NCI-H1694 treated with DMSO at 0.1 percent for 48 hours (cell line): ENCODE measurements at places on chromosomes 12 and 14.

DNA sequence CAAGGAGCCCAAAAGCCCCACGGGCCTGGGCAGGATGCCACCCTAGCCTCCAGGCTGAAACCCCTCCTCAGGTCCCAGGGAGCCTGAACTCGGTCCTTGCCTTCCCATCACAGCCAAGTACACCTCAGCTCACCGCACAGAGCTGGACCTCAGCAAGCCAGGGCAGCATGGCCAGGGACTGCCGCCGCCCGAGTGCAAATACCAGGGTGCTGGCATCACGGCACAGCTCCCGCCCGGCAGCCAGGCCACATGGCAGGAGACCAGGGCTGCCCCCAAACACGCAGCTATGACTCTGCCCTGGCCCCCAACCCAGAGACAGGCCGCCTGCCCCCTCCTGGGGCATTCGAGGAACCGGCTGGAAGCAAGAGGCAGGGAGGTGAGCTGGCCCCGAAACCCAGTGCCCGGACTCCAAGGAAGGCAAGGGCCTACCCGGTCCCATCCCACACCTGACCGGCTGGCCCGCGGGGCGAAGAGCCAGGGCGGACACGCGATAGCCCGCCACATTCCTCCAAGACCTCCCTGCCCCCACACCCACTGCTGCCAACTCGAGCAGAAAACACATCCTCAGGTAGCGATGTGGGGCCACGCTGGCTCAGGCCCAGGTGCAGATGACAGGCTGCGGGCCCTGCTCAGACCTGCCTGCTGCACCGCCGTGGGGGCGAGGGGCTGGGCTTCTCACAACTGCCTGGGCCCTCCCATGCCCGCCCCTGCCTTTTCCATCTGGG, 2.7 kb downstream of the JAG2 start:
- DNase-seq: peak; percentile 34

DNA sequence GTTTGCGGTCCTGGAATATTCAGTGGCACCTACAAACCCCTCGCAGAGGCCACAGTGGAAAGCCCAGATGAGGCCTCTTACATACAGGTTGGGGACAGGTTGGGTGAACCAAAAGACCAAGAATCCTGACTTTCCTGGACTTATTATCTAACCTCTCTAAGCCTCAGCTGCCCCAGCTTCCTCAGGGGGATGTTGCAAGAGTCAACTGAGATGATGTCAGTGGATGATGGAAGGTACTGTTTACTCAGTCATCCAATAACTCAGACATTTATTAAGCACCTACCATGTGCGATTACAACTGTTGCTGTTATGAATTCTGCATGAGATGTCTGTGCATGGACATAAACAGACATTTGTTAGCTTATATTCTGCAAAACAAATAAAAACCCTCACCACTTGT, 72.8 kb downstream of the RFX4 start:
- no peak for DNase-seq

DNA sequence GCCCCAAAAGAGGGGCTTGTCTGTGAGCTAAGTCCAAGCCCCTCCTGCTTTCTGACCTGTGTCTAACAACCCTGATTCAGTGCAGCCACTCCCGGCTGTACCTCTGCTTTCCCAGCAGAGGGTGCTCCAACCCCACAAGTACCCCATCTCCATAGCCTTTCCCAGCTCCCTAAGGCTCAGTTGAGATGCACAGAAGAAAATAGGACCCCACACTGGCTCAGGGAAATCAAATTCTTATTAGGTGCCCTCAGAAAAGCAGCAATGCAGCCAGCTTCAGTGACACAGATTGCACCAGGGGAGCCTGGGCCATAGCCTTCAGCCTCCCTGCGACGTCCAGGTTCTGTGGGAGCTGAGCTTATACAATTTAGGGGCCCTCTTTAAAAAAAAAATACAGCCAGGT, 49.9 kb downstream of the LRRC74A start:
- peak; percentile 88 for DNase-seq

DNA sequence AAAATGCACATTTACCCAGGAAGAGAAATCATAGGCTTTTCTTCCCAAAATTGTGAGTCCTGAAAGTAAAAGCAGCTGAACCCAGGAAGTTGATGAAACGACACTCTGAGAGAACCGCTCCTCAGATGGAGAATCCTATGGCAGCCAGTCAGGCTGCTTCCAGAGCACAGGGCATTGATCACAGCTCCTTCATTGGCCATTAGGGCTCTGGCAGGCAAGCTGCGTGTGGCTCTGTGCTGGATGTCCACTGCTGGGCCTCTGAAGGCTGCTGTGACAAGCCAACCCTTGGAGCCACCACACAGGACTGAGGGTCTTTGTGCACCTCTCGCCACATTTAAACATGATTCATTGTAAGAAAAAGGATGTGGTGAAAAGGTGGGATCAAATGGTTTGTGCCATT, 89.4 kb downstream of the EXOC5 start:
- DNase-seq: no peak

DNA sequence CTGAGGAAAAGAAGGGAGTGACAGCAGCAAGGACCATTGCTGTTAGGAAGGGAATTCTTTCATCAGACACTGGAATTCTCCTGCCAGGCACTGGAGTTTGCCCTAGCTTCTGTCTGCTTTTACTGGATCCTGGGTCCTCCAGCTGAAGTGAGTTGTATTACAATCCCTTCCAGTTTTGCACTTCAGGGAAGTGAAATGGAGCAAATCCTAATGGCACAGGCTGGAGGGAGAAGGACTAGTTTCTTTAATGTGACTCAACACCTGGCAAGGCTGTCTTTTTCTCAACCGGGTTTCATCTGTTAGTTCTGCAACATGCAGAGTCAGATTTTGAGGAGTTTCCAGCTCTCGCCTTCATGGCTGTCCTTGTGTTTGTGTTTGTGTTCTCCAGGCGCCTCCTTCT, 45.8 kb downstream of the ETV6 start:
- no peak for DNase-seq

DNA sequence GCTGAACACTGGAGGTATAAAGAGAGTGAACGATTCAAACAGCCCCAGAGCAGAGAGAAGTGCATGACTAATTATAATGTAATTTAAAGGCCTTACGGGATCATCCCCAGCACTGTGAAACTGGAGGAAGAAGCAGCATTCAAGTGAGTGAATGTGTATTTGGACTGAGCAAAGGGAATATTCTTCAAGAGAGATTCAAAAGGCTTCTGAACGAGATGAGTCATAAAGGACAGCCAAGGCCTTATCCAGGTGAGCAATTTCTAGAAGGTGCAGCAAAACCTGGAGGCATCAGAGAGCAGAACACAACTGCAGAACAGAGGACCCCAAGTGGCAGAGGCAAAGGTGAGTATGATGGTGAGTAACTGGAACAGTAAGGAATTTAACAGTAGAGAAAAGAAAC, 127.2 kb downstream of the BCAT1 start:
- DNase-seq: no peak

- DNase-seq: no peak
Measured at GRCh38 chr14:104882325-104882973, 17.4 kb downstream of the CEP170B start.

DNA sequence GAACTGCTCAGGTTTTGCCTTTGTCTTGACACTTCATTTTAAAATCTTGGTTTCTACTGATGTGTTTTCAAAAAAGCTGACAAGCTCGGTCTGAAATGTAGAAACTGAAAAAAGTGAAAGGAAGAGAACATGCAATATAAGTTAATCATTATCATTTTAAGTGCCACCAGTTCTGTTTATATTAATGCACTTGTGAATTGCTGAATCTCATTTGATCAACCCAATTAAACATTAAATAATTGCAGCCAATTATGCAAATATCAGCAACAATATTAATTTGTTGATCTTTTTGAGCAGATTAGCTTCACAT, 133.8 kb downstream of the BCAT1 start:
- no peak for DNase-seq

DNA sequence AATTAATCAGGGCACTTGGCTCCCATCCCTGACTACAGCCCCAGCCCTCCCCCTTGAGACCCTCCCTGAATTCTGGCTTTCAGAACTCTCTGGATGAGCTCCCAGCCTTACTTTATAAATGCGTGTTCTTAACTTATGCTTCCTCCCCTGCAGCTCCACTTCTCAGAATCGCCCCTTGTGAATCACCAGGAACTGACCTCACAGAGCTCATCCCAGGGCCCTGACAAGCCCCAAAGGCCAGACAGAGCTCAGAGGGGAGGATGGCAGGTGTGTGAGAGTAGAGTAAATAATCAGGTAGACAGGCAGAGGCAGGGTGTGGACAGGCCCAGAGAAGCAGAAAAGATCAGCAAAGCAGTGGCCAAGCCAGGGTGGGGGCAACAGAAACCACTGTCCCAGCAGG, 68.2 kb upstream of the FOXN3 start:
- DNase-seq: no peak

GRCh38 chr14:98692832-98693231, 579.2 kb downstream of the BCL11B start:
- DNase-seq: no peak

DNA sequence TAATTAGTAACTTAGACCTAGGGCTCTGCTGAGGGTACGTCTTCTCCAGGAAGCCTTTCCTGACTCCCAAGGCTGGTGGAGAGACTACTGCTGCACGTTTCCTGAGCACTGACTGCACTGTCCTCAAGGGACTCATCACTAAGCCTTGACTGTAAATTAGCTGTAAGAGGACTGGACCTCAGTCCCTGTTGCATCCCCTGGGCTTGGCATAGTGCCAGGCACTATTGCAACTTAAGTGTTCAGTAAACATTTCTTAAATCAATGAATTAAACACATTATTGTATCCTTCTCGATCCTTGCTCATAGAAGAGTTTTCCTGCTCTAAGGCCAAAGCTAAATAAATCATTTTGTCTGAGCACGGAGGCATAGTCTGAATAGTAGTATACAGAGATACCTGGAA, 31.9 kb upstream of the IFNG-AS1 start:
- DNase-seq: no peak

GRCh38 chr12:121237415-121237814, 27.5 kb downstream of the P2RX4 start:
- DNase-seq: no peak

- DNase-seq: no peak
Measured at GRCh38 chr14:96576937-96577336, 74.8 kb downstream of the PAPOLA start.

DNA sequence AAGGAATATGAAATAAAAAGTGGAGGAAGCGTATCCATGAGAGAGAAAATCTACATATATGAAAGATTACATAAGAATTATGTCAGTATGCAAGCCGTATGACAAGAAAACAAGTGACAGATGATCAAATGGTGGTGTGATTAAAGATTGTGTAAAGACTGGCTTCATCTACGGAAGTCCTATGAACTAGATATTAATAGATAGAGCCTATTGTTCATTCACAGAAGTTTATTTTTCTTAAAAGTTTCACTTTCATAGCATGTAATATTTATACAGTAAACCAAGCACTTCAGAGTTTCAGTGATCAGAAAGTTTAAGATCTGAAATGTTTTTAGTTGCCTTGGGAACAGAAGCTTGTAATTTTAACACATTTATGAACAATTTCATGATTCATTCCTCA, 84.5 kb downstream of the VRK1 start:
- DNase-seq: no peak

GRCh38 chr14:76870166-76870565, 44.0 kb downstream of the LRRC74A start:
- DNase-seq: no peak

DNA sequence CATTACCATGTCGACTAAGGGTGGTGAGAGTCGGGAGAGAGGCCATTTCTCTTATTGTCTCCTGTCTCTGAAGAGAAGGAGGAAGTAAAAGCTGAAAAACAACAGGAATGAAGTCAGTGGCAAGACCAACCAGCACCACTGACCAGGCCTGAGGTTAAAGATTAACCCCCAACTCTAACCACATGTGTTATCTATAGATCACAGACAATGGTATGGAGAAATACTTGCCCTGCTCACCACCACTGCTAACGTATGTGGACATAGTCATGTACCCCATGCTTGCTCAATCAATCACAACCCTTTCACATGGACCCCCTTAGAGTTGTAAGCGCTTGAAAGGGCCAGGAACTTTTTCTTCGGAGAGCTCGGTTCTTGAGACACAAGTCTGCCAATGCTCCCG, 690.9 kb upstream of the LMO3 start:
- no peak for DNase-seq

DNA sequence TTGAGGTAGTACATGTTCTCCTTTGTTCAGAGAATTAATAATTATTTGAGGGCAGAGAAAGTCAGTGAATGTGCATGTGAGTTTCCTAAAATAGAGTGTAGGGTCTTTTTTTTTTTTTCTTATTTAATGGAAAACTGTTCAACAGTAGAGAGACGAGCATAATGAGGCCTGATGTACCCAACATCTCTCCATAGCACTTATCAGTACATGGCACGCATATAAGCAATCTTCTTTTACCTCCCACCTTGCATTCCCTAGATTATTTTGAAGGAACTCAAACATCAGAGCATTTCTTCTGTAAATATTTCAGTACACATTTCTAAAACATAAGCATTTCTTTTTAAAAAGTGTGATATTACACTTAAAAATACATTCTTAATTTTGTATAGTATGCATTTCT, 87.8 kb downstream of the KTN1 start:
- DNase-seq: no peak

DNA sequence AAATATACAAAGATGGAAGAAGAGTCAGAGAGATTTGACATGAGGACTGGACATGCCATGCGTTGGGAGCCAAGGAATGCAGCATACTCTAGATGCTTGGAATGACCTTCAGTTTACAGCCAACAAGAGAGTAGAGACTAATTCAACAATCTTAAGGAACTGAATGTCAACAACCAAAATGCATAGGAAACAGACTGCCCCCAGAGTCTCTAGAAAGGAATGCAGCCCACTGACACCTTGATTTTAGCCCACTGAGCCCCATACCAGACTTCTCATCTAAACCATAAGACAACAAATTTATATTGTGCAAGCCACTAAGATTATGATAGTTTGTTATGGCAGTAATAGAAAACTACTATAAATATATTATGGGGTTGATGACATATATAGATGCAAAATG, 611.2 kb downstream of the RPS29 start:
- no peak for DNase-seq

GRCh38 chr14:32129124-32129523, 52.0 kb downstream of the ARHGAP5 start:
- no peak for DNase-seq

DNA sequence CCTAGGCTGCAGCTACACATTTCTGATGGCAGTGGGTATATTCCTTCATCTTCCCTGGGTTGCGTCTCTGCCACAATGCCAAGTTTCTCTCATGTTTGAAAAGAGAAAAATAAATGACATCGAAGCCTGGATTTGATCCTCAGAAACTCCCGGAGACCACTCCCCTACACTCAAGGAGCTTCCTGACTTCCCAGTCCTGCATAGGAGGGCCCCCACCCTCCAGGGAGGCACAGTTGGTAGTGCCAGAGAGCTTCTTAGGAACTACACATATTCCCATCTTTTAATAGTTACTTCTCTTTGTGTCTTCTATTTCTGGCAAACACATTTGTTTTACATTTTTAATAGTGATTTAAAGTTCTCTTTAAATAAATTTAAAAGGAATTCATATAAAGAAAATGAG, 30.7 kb downstream of the AP5M1 start:
- DNase-seq: no peak

DNA sequence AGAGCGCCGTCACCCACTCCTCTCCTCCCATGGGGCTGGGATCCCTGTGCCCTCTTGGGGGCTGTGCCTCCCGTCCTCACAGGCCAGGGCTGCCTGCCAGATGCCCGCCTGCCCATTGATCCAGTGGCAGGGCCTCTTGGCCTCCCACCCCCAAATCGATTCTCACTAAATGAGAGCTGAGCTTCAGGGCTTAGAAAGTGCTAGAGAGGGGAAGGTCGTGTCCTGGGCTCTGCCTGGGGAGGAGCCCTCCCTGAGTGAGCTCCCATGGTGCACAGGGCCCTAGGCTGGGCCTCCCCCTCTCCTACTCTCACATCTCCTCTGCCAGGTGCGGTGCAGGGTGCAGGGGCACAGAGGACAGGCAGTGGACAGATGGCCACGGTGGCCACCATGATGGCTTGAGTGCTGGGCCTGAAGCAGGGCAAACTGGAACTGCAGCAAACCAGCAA, 9.2 kb downstream of the BEGAIN start:
- DNase-seq: no peak
